ENCODE measurements at places on chromosomes 1 and 21. TPM values are rescaled to one million over a fixed set of nuclear protein-coding genes. Genes with fewer than 3 reads are reported as not detected.

The KRTAP11-1 gene
- not detected for total RNA-seq

The GBP5 gene
- total RNA-seq, result 2.3 TPM

The CFAP45 gene
- 0.63 TPM for total RNA-seq

The SLC2A5 gene
- 15.8 TPM for total RNA-seq

The S100A10 gene
- total RNA-seq, result 27.1 TPM

The DMRTA2 gene
- 0.54 TPM for total RNA-seq

The XCL1 gene
- total RNA-seq, result not detected

The LCK gene
- total RNA-seq, result 0.50 TPM

The IPO13 gene
- total RNA-seq, result 64.4 TPM

All from dorsolateral prefrontal cortex (tissue), 122 donors.